ENCODE measurements at places on chromosomes 3 and 15.

DNA sequence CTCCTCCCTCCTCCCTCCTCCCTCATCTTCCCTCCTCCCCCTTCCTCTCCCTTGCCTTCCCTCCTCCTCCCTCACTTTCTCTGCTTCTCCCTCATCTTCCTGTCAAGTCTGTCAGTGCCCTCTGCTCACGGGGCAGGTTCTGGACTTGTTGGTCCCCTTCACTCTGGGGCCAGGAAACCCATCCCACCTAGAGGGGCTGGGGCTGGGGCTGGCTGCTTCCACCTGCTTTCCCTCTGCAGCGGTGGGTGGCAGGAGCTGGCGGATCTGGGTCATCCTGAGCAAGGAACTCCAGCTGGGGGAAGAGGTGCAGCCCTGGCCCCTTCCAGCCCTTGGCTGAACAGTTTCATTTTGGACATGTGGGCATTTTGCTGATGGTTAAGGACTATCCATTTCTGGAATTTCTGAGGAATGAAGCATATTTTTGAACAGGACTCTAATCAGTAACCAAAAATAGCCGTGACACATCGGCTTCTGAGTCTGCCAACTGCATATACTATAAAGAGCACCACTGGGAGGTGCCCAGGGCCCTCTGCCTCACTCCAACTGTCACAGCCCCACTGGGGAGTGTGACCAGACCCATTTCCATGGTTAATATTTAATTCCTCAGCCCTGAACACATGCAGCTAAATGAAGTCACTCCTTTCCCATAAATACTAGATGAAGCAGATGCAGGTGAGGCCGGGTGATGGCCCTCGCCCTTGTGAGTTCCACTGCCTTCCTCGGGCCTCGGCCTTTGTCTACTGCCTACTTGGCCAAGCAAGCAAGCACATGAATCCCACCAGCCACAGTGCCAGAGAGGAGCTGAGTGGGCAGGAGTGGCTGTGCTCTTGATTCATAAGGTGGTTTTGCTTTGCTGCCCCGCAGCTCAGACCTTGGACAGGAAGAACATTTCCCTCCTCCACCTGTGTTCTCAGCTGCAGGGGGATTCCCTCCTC is 39.8 kb downstream of the CHDH start:
- peak; percentile 54 for DNase-seq

DNA sequence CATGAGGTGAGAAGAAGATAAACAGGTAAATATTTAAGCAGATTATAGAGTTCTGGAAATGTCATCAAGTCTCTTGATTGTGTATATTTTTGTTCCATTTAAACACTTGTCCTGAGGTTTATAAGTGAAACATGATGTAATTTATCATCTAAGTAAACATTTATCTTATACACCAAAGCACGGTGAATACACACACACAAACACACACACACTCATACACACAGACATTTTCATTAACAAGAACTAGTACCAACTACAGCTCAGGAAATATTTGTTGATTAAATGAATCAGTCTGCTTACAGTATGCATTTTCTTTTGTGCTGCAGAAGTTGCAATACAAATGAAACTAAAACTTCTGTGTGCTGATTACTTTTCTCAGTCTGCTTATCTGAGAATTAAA is 357.3 kb downstream of the ZBTB20 start:
- no peak for DNase-seq

DNA sequence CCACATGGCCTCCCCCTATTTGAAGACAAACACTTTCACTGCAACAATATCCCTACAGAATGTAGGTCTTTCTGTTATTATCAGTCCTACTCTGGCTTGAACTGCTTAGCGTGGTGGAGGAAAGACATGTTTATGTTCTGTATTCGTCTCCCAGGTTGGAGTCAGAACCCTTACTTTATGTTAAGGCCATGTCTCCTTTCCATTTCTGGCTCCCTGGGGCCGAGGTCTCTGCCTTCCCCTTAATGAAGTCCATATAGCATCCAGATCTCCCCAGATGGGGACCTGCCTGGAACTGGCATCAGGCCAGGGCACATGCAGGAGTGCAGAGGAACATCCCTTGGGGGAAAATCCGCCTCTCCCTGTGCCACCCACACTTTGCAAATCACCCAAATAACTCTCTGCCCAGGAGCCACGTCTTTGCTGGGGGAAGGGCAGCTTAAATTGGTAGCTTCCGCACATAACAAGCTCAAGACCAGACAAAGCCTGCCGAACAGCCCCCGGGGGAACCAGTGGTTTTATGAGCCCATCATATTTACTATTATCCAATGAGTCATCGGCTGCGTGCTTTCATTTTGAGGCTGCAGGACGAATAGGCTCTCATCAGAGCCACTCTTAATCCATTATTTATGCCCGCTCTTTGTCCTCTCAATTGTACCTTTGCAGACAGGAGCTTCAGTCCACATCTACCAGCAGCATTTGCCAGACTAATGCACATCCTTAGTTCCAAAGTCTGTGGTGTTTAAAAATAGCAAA is 237.0 kb downstream of the UACA start:
- DNase-seq = peak; percentile 77

DNA sequence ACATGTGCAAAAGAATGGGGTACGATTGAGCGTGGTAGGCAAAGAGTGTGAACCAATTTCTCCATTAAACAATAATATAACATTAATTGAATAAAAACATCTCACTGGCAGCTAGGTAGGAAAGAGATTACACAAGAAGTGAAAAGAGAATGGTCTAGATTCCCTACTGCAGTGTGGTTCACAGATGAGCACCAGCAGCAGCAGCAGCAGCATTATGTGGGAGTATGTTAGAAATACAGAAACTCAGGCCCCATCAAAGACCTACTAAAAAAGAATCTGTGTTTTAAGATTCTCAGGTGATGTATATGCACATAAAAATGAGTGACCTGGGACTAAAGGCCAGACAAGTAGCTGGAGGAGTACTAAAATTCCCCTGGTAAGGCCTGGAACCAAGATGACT is 118.2 kb downstream of the ADAM10 start:
- DNase-seq = no peak

- peak; percentile 97 for DNase-seq
Observed at GRCh38 chr3:52154135-52155094, at the start of gene POC1A. TSS of gene POC1A (minus strand) at chr3:52154423. CDS start at chr3:52154372, 51 bp downstream.

GRCh38 chr15:97979140-97979520 is 18.6 kb downstream of the ARRDC4 start:
- DNase-seq = no peak

GRCh38 chr15:100771746-100772145 is 107.9 kb upstream of the ALDH1A3 start:
- peak; percentile 43 for DNase-seq

DNA sequence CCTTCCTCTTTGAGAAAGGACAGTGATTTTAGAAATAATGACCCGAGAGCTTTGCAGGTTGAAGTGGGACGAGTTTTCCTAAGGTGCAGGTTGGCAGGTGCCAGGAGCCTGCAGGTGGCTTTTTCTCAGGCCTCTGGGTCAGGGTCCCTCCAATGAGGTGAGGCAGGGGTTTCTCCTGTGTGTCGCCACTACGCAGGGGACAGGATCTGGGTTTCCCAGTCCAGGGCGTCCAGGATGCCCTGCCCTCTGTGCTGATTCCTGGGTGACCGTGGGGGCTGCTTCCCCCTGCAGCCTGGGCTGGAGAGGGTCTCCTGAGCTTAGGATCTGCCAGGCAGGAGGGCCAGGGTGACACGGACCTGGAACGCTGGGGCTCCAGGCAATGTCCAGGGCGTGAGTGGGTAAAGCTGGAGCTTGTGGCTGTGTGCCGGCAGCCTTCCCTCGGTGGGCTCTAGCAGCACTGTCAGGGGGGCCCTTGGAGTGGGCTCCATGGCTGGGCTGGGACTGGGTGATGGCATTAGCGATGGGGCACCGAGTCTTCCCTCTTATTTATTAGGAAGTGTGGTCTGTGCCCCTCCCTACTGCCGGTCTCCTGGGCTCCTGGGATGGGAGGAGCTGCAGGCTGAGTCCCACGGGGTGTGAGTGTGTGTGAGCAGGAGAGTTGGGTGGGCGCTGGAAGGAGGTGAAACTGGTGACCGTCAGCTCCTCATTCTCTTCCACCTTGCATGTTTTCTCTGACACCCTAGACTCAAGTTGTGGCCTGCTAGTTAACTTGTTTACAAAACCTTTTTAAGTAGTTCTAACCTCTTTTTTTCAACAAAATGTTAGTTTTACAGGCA is 1.8 kb downstream of the APBA2 start:
- DNase-seq = no peak

DNA sequence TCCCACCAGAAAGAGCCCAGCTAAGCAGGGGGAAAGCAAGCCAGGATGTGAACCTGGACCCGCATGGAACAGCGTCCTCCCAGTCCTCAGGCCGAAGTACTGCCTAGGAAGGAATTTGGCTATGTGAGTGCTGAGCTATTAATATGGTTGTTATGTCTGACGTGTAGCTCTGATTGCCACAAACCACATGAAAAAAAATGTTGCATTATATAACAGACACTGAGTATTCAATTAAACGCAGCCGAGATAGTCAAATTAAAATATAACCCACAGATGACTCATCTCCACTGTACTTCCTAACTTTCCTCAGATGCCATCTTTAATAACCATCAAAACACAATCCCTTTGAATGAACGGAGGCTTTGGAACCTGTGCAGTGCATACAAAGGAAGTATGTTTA is 111.1 kb downstream of the GABRB3 start:
- no peak for DNase-seq

GRCh38 chr3:46913644-46914043 is 36.1 kb downstream of the PTH1R start:
- DNase-seq = peak; percentile 47

- DNase-seq = no peak
Observed at GRCh38 chr3:68088636-68089035, 434.2 kb upstream of the SUCLG2 start.

DNA sequence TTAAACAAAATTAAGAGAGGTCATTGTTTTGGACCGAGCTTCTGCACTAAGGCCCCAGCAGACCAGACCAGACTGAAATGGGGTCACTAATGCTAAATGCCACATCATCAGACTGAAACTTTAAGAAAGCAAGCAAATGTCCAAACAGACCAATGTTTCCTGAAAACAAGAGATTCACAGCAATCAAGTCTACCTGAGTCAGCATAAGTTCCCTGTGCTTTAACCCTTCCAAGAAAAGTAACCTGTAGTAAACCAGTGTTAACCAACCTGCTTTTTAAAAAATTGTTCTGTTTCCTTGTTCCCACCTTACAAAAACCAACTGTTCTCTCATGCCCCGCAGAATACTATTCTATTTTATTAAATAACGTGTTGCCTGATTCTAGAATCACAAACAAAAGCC is 241.1 kb upstream of the GADL1 start:
- DNase-seq = no peak

GRCh38 chr15:68285259-68285980 is 7.9 kb downstream of the FEM1B start:
- no peak for DNase-seq

Data from sciatic nerve (tissue), 2 donors.